CD4-positive, alpha-beta memory T cell (primary cell): ENCODE measurements at places on chromosomes 3 and 15.

DNA sequence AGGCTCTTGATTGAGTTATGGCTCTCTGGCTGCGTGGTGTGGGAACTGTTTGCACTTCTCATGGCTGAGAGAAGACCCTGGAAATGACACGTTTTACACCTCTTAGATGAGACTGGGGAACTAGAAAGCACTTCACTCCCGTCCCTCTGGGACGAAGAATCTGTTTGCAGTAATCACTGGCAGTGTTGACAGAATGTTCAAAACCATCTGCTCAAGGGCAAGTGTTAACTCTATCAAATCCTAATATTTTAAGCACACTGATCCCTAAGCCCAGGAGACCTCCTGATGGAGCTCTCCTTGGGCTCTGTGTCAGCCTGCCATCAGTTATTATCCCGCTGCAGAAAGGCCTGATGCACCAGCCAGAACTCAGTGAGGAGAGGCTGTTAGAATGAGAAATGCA is 323.8 kb upstream of the DNAJC19 start:
- no peak for DNase-seq

- no peak for DNase-seq
Observed at GRCh38 chr3:49602049-49602554, 47.8 kb downstream of the BSN start.

GRCh38 chr3:52246728-52247408 is 1.3 kb downstream of the PPM1M start:
- no peak for DNase-seq

DNA sequence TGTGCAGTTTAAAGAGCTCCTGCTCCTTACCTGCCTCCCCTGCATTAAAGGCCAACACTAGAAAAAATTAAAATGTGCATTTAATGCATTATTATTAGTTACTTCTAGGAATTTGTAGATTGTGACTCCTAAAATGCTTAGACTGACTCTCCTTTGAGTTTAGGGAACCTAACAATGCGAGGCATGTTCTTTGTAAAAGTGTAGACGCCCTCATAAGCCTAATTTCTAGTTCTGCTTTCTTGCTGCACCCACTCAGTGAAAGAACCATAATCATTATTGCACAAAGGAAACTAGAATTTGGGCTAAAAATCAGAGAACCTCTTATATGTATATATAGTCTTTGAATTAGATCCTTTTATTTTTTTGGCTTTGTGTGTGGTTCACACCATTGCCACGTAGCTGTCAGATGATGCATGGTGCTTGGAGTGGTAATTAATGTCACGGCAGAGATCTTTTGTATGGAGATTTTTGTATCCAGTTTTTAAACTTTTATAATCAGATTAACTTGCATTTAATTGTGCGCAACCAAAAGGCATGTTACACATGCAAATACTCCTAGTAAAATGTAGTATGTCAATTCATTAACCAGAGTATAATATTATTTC is 710 bp downstream of the ABHD10 start:
- DNase-seq = peak; percentile 16

DNA sequence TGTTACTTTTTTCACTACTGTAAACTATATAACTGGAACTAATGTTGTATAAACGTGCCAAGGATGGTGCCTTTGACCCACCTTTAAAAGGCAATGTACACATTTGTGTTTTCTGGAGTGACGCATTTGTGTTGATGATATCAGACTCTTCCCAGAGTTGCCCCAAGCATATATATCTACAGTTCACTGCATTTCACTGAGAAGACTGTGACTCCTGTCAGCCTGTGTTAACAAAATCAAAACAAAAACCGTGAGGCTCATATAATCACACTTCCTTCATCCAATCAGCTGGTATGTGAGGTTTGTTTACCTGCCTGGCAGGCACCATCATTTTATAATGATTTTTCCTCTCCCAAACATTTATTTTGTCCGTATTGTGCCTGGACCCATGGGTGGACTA is 117.6 kb upstream of the ROBO1 start:
- no peak for DNase-seq

GRCh38 chr3:190026154-190026553 is 94.5 kb downstream of the P3H2 start:
- no peak for DNase-seq

GRCh38 chr15:93239993-93240392 is 151.0 kb upstream of the RGMA start:
- DNase-seq = no peak

- DNase-seq = no peak
Observed at GRCh38 chr15:88736204-88736603, 67.0 kb upstream of the ACAN start.

- DNase-seq = no peak
Observed at GRCh38 chr3:11323813-11324212, 51.6 kb downstream of the ATG7 start.

GRCh38 chr15:28185148-28185895 is 86.2 kb upstream of the OCA2 start:
- DNase-seq = no peak

GRCh38 chr3:10674578-10674977 is 141.4 kb upstream of the SLC6A11 start:
- no peak for DNase-seq

DNA sequence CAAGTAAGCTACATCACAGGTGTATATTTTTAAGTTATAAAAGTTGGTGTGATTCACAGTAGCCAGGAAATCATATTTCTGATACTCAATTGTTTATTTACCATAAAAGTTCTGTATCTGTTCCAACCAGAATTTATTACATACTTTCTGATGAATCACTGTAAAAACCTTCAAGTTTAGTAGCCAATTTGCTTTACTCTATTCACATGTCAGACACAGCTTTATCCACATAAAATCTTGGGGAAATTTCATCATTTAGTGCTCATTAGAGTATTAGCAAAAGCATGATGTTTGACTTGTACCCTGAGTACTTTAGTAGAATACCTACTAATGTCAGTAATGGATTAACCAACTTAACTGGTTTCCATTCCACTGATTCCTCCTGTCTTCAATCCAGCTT is 249.8 kb downstream of the POLQ start:
- DNase-seq = no peak

DNA sequence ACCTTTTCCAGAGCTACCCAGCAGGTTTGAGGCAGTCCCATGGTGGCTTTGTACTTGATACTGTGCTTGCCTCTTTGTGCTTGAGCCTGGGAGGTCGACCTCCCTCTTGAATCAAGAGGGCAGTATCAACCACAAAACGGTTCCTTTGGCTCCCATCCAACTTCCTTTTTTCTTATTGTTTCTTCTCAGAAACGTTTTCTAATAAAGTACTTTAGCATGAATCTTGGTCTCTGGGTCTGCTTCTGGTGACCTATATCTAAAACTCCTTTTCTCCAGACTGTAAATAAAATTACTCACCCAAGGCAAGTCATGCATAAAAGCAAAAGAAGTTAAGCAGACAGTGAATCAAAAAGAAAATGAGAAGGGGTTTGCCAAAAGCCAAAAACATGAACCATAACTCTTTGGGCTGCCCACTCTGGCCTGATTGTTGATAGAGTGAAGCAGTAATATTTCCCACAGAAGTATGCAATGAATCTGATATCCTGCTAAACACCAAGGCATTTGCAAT is 112.2 kb upstream of the SLC4A7 start:
- DNase-seq = no peak

GRCh38 chr15:101240358-101240757 is 11.5 kb downstream of the CHSY1 start:
- no peak for DNase-seq

- no peak for DNase-seq
Observed at GRCh38 chr3:86056962-86057361, 934.0 kb downstream of the VGLL3 start.
